ENCODE measurements at places on chromosomes 3 and 15.

DNA sequence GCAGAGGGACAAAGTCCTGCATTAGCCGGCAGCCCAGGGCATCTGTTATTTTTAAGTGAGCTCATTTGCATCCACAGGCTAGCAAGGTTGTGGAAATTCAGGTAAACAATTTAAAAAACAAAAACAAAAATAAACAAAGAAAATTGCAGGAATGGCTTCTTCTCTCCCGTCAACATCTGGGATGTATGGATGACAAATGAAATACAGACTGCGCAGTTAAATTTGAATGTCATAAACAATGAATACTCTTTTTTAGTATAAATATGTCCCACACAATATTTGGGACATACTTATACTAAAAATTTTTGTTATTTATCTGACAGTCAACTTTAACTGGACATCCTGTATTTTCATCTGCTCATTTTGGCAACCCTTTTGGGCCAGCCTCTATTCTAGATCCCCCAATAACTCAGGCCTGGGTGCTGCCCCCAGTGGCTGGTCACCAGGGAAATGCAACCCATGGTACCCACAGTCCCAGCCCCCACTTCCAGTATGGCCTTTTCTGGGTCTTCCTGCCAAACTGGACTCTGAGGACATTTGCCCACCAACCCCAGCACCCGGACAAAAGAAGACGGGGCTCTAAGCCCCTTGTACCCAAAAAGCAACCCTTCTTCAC is 12.7 kb downstream of the GRM2 start:
- no peak for DNase-seq

GRCh38 chr15:38010395-38010794 is 76.0 kb downstream of the TMCO5A start:
- DNase-seq: no peak

DNA sequence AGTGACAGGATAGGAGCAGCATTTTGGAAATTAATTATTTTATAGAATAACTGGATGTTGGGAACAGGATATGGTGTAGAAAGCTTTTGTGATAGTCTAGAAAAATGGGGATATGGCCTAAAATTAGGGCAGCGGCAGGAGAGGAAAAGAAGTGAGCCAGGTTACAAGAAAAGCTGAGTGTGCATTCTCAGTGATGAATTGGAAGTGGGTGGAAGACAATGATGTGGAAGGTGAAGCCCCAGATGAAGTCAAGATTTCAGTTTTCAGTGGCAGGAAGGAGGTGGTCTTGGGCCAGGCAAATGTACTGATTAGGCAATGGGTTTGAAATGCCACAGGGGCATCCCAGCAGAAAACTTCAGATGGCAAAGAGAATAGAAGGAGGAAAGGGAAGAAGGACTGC is 33.6 kb downstream of the ACP3 start:
- no peak for DNase-seq

DNA sequence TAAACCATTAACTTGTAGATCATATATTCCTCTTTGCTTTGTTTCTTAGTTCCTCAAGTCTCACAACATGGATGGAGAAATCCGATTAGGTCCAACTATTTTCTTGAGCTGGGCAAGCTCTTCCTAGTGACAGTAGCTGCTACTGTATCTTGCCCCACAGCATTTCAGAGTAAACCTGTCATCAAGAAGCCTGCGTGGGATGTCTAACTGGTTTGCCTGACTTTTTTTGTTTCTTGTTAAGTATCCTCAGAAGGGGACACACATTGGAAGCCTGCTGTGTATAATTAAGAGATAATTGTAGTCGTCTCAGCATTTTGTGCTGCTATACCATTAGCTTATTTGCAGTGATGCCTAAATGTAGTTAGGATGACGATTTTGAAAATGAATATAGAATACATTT is 29.3 kb upstream of the STT3B start:
- DNase-seq: no peak

DNA sequence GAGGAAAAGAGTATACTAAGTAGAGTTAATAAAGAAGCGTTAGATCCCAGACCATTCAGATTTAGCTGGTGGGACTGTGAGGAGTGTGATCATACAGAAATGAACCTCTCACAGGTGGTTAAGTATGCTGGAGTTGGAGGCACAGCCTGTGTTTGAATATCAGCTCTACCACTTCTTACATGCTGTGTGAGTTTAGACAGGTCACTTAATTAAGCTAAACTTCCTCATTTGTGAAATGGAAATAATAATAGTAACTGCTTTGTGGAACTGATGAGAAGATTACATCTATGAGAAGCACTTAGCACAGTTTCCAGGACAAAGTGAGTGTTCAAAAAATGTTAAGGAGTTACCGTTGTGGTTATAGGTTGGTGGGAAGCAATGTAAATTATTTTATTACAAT is 8.4 kb downstream of the ACP3 start:
- no peak for DNase-seq

GRCh38 chr3:148265841-148266240 is 431.9 kb upstream of the AGTR1 start:
- no peak for DNase-seq

GRCh38 chr15:57364282-57365007 is 11.9 kb upstream of the CGNL1 start:
- DNase-seq: no peak

- no peak for DNase-seq
Observed at GRCh38 chr15:64422697-64423096, 35.1 kb downstream of the TRIP4 start.

DNA sequence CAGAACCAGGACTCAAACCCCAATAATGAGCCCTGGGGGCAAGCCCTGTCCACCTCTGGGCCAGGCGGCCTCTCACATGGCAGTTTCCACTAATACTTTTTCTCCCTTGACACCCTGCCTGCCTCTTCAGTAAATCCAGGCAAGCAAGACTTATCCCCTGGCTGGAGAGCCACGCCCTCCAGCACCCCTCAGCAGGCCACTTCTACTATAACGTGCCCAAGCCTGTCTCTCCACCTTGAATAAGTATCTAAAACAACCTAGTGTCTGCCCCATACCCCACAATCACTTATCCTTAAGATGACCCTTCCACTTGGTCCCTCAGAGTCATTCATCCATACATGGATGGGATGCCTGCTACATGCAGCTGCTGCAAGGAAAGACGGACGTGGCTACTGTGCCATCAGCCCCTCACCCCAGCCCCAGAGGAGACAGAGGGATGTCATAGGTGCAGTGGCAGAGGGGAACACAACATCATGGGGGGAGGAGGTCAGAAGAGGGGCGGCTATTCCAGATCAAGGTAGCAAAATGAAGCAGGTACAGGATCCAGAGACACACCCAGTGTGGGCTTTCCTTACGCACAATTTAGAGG is 63.4 kb downstream of the LRIG1 start:
- DNase-seq: no peak

DNA sequence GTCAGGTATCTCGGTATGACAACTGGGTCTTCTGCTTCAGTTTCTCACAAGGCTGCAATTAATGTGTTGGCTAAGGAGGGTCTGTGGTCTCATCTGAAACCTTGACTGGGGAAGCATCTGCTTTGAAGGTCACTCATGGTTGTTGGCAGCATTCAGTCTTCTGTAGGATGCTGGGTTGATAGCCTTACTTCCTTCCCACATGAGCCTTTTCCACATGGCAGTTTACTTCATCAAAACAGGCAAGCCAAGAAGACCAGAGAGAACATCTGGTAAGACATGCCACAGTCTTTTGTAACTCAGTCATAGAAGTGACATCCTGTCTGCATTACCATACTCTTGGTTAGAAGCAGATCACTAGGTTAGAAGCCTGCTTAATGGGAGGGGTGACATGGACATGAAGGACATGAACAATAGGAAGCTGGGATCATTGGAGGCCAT is 49.5 kb downstream of the CMC1 start:
- no peak for DNase-seq

GRCh38 chr15:92606126-92606835 is 49.3 kb downstream of the FAM174B start:
- no peak for DNase-seq

DNA sequence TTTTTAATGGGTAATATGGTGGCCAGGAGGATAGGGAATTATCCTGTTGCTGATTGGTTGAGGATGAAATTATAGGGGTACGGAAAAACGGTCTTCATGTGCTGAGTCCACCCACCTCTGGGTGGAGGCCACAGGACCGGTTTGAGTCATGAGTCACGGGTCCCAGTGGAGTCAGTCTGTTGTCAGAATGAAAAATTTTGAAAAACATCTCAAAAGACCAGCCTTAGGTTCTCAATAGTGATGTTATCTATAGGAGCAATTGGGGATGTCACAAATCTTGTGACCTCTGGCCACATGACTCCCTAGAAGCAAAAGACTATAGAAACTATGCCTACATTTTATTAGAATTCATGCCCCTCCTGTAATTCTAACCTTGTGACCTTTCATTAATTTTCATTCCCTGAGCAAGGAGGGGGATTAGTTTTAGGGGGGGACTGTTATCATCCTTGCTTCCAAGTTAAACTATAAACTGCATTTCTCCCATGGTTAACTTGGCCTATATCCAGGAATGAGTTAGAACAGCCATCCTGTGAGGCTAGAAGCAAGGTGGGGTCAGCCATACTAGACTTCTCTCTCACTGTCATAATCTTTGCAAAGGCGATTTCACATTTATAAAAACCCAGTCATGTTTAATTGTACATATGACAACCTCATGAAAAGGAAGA is 101.2 kb downstream of the TCF12 start:
- DNase-seq: no peak

DNA sequence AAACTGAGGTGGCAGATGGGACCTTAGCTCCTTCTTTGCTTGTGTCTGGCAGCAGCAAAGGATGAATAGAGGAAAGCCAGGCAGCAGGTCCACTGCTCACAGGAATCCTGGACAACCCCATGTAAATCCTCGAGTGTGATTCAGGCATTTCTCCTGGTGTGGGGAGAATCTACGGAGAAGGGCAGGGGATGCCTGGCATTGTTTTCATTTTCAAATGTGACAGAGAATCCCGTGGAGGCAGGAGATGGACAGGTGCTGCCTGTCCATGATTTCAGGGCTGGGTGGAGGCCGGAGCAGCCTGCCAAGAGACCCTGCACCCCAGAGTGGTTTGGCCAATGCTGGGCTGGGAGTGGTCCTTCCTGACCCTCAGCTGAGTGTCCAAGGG is 1.7 kb downstream of the HRH1 start:
- no peak for DNase-seq

GRCh38 chr3:44887101-44887500 is 12.7 kb downstream of the TGM4 start:
- DNase-seq: no peak

GRCh38 chr3:147420353-147421183 is 11.4 kb downstream of the ZIC1 start:
- no peak for DNase-seq

- no peak for DNase-seq
Observed at GRCh38 chr3:191624299-191624698, 163.3 kb downstream of the PYDC2 start.

DNA sequence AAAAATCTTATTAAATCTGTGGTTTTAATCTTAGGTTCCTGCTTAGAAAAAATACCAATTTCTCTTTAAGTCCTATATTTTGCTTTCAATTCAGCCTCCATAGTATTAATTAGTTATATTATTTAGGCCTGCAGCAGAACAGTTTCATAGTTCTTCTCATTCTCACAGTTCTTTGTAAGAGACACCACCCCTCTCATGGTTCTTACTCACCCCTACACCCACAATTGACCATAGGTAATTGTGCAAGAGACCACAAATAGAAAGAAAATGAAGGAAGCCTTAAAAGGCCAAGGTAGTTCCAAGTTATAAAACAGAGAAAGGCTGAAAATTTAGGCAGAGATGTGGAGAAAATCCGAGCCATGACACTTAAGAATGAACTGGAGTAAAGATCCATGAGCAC is 415.3 kb downstream of the TIGIT start:
- no peak for DNase-seq

- no peak for DNase-seq
Observed at GRCh38 chr3:143952569-143953072, 19.0 kb upstream of the DIPK2A start.

DNA sequence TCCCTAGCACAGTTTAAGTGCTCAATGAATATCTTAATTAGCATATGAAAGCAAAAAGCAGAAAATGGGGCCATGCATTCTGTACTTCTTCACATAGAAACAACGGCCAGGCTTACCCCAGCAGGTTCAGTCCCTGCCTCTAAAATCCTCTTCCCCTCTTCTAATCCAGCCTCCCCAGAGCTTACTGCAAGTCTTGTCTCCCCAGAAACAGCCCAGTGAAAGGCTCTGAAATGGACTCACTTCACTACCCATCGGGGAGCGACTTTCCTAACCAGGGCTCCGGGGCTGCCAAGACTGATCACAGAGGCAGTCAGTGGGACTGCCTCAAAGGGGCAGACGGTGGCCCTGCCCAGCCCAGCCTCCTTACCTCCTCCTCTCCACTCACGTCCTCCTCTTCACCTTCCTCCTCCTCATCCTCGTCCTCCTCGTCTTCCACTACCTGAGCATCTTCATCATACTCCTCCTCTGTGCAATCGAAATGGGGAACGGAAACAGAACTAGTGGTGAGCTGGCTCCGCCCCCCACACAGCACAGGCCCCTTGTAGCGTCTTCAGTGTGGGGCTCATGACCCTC is 38.0 kb downstream of the ANP32A start:
- no peak for DNase-seq

- DNase-seq: no peak
Observed at GRCh38 chr3:151940481-151940880, 67.0 kb downstream of the SUCNR1 start.

GRCh38 chr3:23928524-23928923 is 11.6 kb downstream of the RPL15 start:
- DNase-seq: no peak

DNA sequence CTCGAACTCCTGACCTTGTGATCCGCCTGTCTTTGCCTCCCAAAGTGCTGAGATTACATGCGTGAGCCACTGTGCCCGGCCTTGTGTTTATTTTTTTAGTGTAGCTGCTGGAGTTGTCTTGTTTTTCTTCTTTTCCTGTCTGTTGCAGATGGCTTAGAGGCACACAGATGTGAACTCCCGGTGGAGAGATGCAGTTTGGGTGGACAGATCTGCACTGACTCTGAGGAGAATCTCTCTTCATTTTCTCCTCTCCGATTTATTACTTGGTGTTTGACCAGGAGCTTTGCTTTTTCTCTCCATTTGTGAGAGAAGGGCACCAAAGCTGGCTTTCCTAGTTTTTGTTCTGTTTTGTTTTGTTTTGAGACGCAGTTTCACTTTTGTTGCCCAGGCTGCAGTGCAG is 62.7 kb downstream of the USP13 start:
- DNase-seq: no peak

GRCh38 chr15:53829471-53829870 is 70.0 kb upstream of the WDR72 start:
- no peak for DNase-seq

All from activated CD4-positive, alpha-beta T cell treated with anti-CD3 and anti-CD28 coated beads, Interleukin-2, amount 50 U/mL, for 48 hours (primary cell).